ENCODE measurements at places on chromosomes 5 and 9.

DNA sequence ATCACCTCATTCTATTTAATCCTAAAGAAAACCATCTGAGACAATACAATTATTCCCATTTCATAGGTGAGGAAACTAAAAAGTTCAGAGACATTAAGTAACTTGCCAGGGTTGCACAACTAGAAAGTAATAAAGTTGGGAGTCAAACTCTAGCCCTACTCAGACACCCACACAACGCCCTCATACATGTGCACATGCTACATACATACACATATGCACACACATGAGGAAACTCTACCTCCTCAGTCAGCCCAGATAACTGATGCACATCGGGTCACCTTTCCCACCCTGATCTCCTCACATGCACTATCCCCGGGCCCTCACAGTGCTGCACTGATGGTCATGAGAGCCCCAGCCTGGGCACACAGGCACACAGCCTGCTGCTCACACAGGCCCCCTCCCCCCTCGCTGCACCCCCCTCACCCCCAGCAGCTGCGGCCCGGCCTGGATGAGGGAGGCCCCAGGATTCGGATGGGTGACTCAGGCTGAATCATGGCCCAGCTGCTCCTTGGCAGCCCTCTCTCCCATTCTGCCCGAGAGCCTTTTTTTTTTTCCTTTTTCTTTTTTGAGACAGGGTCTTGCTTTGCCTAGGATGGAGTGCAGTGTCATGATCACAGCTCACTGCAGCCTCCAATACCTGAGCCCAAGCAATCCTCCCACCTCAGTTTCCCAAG, 5.0 kb upstream of the GPRIN1 start:
- DNase-seq: no peak

- no peak for DNase-seq
Measured at GRCh38 chr5:125486634-125487033, 740.2 kb upstream of the ZNF608 start.

- DNase-seq: no peak
Measured at GRCh38 chr5:30414078-30414477, 779.4 kb upstream of the CDH6 start.

GRCh38 chr9:136303066-136303824, 649 bp downstream of the CCDC187 start:
- no peak for DNase-seq

GRCh38 chr5:176692839-176693476, 45.7 kb downstream of the TSPAN17 start:
- no peak for DNase-seq

DNA sequence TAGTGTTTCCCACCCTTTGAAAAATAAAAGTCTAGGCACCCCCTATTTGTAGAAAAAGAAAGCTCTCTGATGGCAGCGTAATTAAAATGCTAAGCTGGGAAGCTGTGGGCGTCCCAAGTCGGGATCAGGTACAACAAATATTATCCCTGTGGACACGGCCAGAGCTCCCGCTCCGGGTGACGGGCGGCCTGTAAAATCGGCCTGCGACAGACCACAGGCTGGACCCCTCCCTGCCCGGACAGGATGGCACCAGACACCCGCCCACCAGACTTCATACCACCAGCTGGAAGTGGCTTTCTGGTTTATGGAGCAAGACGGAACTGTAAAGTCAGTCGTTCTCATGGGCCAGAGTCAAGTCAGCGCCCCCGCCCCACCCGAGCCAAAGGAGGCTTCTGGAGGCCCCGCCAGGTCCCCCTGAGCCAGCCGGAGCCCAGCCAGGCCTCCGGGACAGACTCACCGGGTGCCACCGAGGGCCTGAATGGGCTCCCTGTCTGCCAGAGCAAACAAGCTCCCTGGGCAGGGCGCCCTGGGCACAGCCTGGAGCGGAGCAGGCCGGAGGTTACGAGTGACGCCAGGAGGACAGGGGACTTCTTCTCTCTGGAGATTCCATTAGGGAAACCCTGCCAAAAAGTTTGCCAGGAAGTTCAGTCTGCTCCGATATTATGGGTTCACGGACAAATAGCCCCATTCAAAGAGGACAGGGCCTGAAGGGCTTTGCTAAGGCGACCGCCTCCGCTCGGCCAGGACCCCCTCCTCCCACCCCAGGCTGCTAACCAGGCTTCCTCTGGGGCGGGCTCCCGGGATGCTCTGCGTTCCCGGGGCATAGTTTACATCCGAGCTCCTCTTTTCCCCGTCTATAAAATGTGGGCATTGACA, 173.7 kb downstream of the ERCC6L2 start:
- no peak for DNase-seq
